GDM1 (cell line): ENCODE measurements at places on chromosomes 12 and 14.

- DNase-seq, result no peak
These were observed 13.7 kb downstream of the SLC25A47 start for GRCh38 chr14:100336618-100337530.

GRCh38 chr12:67697967-67698366 is 49.4 kb downstream of the DYRK2 start:
- DNase-seq, result no peak

DNA sequence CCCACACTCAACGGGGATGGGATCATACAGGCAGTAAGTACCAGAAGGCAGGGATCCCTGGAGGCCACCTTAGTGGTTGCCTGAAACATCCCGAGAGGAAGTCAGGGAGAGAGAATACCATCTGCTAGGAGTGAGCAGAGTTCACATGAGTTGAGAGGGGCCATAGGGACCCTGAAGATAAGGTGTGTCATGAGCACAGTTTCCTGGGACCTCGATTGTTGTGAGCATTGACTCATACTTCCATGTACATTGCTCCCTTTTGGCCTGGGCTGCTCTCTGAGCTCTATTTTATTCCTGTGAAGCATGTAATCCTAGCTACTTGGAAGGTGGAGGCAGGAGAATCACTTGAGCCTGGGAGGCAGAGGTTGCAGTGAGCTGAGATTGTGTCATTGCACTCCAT is 120.5 kb downstream of the TBC1D30 start:
- DNase-seq, result no peak

- no peak for DNase-seq
These were observed 10.6 kb downstream of the CCDC88C start for GRCh38 chr14:91406982-91407381.

GRCh38 chr14:66600416-66600815 is 92.5 kb downstream of the GPHN start:
- no peak for DNase-seq

- no peak for DNase-seq
These were observed 13.9 kb upstream of the FRS2 start for GRCh38 chr12:69456239-69456638.

- DNase-seq, result no peak
These were observed 146.1 kb upstream of the NCOR2 start for GRCh38 chr12:124713436-124714082.

GRCh38 chr12:55908726-55909512 is 18.8 kb downstream of the PYM1 start:
- DNase-seq, result no peak

GRCh38 chr12:57066245-57066644 is 12.3 kb downstream of the NEMP1 start:
- no peak for DNase-seq

DNA sequence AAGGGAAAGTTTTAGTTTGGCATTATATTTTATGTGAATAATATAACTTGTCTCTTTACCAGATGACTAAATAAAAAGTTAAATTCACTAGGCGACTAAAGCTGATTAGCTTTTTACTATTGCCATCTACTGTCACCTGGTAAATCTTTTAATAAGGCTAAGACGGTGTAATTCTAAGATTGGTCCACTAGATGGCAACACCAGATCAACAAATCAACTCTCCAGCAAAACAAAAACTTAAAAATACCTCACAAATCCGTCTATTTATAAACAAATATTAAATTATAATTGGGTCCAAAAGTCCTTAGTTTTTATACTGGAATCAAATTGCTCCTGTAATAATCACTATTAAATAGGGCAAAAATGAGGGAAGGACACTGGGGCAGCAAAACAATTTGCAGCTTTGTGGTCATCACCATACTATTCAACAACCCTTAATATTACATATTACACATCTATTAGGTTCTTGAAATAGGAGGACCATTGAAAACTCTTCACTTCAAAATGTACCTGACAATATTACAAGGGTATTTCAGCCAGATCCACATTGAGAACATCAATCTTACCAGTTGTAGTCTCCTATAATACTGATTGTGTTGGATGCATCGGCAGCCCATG is 47.9 kb downstream of the GALC start:
- DNase-seq, result no peak

GRCh38 chr12:44829045-44829444 is 47.1 kb downstream of the NELL2 start:
- DNase-seq, result no peak

DNA sequence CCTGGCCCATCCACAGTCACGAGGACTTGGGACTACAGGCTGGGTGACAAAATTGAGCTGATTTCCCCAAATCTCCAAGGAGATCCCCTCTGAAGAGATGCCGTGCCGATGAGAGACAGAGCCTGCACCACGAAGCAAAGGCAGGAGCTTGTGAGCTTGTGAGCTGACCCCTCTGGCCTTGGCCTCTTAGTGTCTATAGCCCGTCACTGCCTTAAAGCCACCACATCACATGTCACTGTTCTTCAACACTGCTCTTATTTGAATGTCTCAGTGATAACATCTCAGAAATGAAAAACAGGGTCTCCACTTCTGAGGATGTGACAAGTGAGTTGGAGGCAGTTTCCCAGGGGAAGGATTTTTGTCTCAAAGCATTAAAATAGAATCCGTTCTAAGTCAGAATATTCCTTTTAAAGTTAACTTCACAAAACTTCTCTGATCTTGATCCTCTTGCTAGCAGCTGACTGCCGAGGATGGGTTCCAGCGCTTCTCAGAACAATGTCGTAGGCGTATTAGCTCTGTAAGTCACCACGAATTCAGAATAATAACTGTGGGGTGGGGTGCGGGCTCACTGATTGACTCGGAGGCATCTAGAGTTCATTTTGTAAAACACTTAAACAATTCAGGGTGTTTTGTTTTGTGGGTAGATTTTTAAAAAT is 37.5 kb downstream of the CHST11 start:
- DNase-seq, result no peak

DNA sequence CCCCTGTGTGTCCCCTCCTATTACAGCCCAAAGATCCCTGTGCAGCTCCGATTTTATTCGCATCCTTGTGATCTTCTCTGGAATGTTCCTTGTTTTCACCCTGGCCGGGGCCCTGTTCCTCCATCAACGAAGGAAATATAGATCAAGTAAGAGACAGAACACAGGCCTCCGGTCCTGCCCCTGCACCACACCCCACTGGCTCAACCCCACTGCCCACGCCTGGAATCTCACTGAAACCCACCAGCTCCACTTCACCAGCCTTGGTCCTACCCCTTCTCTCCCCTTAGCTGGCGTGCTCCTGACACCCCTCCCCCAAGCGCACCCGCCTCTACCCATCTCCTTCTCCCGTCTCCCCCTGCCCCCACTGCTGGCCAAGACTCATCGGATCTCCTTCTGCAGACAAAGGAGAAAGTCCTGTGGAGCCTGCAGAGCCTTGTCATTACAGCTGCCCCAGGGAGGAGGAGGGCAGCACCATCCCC is 934 bp upstream of the TAPBPL start:
- no peak for DNase-seq

- DNase-seq, result no peak
These were observed 4.3 kb upstream of the KRT81 start for GRCh38 chr12:52295663-52296062.

DNA sequence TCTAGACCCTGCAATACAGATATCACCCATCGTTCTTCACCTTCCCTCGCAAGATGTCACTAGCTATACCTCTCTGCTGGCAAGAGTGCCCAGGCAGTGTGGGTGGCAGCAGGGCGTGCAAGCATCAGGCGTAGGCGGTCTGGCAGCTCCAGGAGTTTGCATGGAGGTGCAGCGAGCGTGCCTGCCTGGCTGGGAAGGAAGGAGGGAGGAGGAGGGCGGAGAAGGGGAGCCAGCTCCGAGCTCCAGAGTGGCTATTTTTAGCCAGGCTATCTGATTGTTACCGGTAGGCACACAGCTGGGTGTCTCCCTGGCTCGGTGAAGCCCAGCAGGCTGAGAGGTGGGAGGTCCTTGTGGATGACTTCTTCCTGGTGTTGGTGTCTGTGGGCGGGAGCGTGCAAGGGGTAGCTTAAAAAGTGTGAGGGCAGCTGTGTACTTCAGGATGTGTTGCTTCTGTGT is 6.2 kb downstream of the FOXJ2 start:
- no peak for DNase-seq
